GM23248 (cell line): ENCODE measurements at places on chromosomes 6 and 20. TPM values are rescaled to one million over a fixed set of nuclear protein-coding genes. Genes with fewer than 3 reads are reported as not detected.

PHACTR3 gene
- polyA plus RNA-seq, result not detected in 2 replicates

NKX2-2 gene
- not detected in 2 replicates for polyA plus RNA-seq

SLC35B3 gene
- 52.1 and 52.9 TPM in 2 replicates for polyA plus RNA-seq

- H3K27me3 ChIP-seq, result no peaks in the 10 kb centered on the region
- H3K36me3 ChIP-seq, result no peaks in the 10 kb centered on the region
- DNase-seq, result no peak
- no peak overlapping the region for H3K4me3 ChIP-seq
- H3K27ac ChIP-seq, result no peak overlapping the region
These were observed 4.6 kb upstream of the MYB start for GRCh38 chr6:135176464-135176863.

GRCh38 chr20:1364106-1364505 is 28.7 kb downstream of the FKBP1A start:
- H3K27me3 ChIP-seq, result no peaks in the 10 kb centered on the region
- H3K27ac ChIP-seq, result no peak overlapping the region
- DNase-seq, result no peak
- peaks cover 10% of the 10 kb centered on the region for H3K4me1 ChIP-seq
- no peak overlapping the region for H3K4me3 ChIP-seq

SLC22A16 gene
- polyA plus RNA-seq, result not detected in 2 replicates

VARS2 gene
- 8.5 and 9.9 TPM in 2 replicates for polyA plus RNA-seq

EPB41L1 gene
- 15.4 and 17.0 TPM in 2 replicates for polyA plus RNA-seq
